ENCODE measurements at places on chromosomes 1 and 21.

DNA sequence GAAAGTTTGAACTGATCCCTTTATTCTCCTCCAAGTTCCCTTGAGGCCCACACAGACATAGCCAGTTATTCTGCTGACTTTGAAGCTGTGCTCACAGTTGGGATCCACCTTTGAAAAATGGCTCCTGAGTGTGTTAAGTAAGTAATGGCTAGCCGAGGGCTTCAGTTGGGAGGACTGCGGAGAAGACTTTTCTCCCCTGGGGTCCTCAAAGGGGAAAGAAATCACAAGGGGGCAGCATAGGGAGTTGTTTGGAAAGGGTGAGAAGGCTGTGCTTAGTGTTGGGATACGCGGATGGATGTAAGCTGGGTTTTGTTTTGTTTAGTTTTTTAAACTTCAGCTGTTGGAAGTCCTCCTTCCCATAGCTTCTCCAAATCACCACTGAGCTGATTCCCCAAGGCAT lies 8.3 kb downstream of the PGM1 start:
- DNase-seq = no peak
- H3K36me3 ChIP-seq = no peaks in the 10 kb centered on the region
- H3K4me3 ChIP-seq = no peak overlapping the region
- H3K4me1 ChIP-seq = peaks cover 21% of the 10 kb centered on the region
- H3K27me3 ChIP-seq = no peaks in the 10 kb centered on the region
- no peak overlapping the region for H3K27ac ChIP-seq

DNA sequence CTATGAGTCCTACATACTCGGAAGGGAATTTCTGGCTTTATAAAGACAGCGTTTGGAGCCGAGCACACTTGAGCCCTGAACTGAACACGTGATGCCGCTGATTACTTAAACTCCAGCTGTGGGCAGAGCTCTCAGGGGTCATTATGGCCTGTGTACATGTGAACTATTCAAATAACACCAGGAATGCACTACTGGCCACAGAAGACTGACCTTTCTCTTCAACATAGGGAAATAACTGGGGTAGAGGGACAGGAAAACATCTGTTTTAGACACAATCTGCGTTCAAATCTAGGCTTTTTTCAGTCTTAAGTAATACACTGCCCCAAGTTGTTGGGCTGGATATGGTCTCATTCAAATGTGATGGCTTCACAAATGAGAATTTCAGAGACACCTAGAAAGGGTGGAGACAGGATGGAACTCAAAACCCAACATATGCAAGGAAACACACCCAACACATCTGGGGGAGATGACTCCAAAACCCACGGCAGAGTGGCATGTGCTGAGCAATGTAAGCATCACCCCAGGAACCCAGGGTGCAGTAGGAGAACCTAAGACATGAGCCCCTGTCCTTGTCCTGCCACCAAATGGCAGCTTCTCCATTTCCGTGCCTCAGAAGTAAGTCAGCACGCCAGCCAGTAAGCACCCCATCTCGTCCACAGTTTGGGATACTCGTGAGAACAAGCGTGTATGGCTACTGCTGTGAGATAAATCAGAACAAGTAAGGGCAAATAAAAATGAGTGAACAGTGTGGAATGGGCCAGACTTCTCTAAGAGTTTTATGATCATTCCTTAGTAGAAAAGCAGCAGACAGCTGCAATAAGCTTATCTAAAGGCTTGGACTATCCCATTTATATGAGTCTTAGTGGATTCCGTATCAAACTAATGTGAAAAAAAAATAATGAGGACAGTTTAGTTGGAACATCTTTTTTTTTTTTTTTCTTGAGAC lies 24.9 kb downstream of the NID1 start:
- H3K27ac ChIP-seq = peak overlapping the region; percentile 36
- no peak for DNase-seq
- H3K27me3 ChIP-seq = no peaks in the 10 kb centered on the region
- H3K36me3 ChIP-seq = peaks cover 63% of the 10 kb centered on the region

DNA sequence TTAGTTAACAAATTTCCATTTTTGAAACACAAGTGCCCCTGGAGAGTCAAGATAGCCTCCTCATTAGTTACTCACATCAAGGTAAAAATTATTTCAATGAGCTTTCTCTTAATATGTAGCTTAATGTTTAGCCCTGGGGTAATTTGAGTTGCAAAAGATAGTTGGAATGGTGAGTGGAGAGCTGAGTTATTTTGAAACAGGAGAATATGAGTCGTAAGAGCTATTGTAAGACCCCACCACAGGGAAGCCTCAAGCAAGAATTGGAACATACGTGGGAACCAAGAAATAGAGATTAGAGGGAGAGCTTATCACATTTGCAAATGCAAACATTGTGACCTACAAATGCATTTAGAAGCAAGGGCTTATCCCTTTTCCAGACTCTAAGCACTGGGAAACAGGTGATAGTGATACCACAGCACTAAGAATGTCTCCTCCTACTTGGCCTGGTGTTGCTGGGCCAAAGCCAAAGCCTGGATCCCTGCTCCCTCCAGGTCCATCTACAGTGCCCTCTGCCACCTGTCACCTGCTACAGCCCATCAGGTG lies 635.1 kb downstream of the PTPRC start:
- peak; percentile 11 for DNase-seq
- H3K4me3 ChIP-seq = no peak overlapping the region
- H3K27ac ChIP-seq = peak overlapping the region; percentile 6
- H3K36me3 ChIP-seq = no peaks in the 10 kb centered on the region

- peak overlapping the region; percentile 85 for H3K27ac ChIP-seq
- peaks cover 24% of the 10 kb centered on the region for H3K36me3 ChIP-seq
- H3K27me3 ChIP-seq = no peaks in the 10 kb centered on the region
- no peak for DNase-seq
- peaks cover 75% of the 10 kb centered on the region for H3K4me1 ChIP-seq
- H3K4me3 ChIP-seq = no peak overlapping the region
Measured at GRCh38 chr1:21909787-21910503, 27.2 kb downstream of the HSPG2 start.

DNA sequence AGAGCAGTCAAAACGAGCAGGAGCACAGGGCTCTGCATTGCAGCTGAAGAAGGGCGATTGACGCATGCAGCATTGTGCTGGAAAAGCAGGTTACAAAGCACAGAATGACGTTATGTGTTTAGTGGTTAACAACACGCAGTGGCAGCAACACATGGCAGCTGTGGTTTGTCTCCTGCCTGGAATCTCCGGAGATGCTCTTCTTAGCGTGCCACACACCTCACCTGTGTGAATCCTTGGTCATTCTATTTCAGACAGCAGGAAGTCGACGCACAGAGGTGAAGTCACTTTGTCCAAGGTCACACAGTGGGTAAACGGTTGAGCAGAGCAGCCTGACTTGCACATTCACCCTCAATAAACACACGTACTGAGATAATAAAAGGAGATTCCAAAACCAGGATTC lies 14.7 kb downstream of the OBSCN start:
- H3K4me1 ChIP-seq = peaks cover 5% of the 10 kb centered on the region
- H3K36me3 ChIP-seq = peaks cover 6% of the 10 kb centered on the region
- no peak overlapping the region for H3K4me3 ChIP-seq
- H3K27me3 ChIP-seq = peaks cover 8% of the 10 kb centered on the region
- DNase-seq = no peak

- no peak for DNase-seq
- no peak overlapping the region for H3K4me3 ChIP-seq
- no peak overlapping the region for H3K27ac ChIP-seq
- no peaks in the 10 kb centered on the region for H3K36me3 ChIP-seq
- H3K4me1 ChIP-seq = peaks cover 13% of the 10 kb centered on the region
- no peaks in the 10 kb centered on the region for H3K27me3 ChIP-seq
Measured at GRCh38 chr1:215932558-215932957, 365.5 kb downstream of the KCTD3 start.

GRCh38 chr1:53176452-53177208 lies 20.0 kb upstream of the CPT2 start:
- peaks cover 50% of the 10 kb centered on the region for H3K4me1 ChIP-seq
- no peaks in the 10 kb centered on the region for H3K27me3 ChIP-seq
- H3K4me3 ChIP-seq = no peak overlapping the region
- H3K36me3 ChIP-seq = no peaks in the 10 kb centered on the region

DNA sequence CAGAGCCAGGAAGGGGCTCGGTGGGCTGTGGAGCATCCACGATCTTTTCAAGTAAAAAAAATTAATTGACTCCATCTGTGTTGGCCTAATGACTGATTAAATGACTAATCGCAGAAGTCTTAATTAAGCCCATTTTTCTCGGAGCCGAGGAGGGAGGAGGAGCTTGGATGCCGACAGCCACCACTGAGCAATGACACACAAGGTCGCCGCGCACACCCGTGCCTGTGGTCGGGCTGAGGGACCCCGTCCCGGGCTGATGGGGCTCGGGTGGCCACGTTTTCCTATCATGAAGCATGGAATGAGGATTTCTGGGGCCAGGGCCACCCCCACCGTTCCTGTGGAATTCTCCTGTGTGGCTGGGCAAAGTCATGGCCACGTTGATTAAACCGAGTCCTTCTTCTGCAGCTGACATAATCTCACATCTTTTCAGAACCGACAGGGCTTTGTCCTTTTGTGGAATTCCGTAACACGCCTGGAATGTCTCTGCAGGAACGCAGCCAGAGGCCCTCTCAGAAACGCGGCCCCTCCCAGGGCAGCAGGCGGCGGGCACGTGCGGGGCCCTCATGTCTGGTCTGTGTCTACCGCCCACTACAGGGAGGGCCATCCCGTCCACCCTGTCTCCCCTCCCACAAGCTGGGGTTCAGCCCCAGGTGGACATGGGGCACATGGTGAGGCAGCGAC lies 60.7 kb downstream of the MORN1 start:
- peak overlapping the region; percentile 94 for H3K27ac ChIP-seq
- peaks cover 9% of the 10 kb centered on the region for H3K4me1 ChIP-seq
- H3K36me3 ChIP-seq = no peaks in the 10 kb centered on the region
- H3K4me3 ChIP-seq = peak overlapping the region; percentile 77
- peak; percentile 85 for DNase-seq

- no peak overlapping the region for H3K4me3 ChIP-seq
- H3K36me3 ChIP-seq = peaks cover 78% of the 10 kb centered on the region
- no peak for DNase-seq
- H3K27ac ChIP-seq = peak overlapping the region; percentile 68
- H3K27me3 ChIP-seq = peaks cover 9% of the 10 kb centered on the region
Measured at GRCh38 chr1:214380396-214380795, 99.4 kb downstream of the SMYD2 start.

- peaks cover 66% of the 10 kb centered on the region for H3K4me1 ChIP-seq
- no peaks in the 10 kb centered on the region for H3K27me3 ChIP-seq
- peaks cover 14% of the 10 kb centered on the region for H3K36me3 ChIP-seq
- H3K27ac ChIP-seq = peak overlapping the region; percentile 58
- peak overlapping the region; percentile 67 for H3K4me3 ChIP-seq
Measured at GRCh38 chr1:240086726-240087125, 5.0 kb upstream of the FMN2 start.

GRCh38 chr1:214552174-214552608 lies 789 bp upstream of the PTPN14 start:
- H3K27me3 ChIP-seq = no peaks in the 10 kb centered on the region
- H3K4me3 ChIP-seq = peak overlapping the region; percentile 95
- peak overlapping the region; percentile 99 for H3K27ac ChIP-seq
- DNase-seq = peak; percentile 66

- peaks cover 24% of the 10 kb centered on the region for H3K27me3 ChIP-seq
- H3K36me3 ChIP-seq = no peaks in the 10 kb centered on the region
- H3K27ac ChIP-seq = no peak overlapping the region
- no peak overlapping the region for H3K4me3 ChIP-seq
- DNase-seq = peak; percentile 11
Measured at GRCh38 chr1:202149566-202149965, 5.0 kb upstream of the ARL8A start.

DNA sequence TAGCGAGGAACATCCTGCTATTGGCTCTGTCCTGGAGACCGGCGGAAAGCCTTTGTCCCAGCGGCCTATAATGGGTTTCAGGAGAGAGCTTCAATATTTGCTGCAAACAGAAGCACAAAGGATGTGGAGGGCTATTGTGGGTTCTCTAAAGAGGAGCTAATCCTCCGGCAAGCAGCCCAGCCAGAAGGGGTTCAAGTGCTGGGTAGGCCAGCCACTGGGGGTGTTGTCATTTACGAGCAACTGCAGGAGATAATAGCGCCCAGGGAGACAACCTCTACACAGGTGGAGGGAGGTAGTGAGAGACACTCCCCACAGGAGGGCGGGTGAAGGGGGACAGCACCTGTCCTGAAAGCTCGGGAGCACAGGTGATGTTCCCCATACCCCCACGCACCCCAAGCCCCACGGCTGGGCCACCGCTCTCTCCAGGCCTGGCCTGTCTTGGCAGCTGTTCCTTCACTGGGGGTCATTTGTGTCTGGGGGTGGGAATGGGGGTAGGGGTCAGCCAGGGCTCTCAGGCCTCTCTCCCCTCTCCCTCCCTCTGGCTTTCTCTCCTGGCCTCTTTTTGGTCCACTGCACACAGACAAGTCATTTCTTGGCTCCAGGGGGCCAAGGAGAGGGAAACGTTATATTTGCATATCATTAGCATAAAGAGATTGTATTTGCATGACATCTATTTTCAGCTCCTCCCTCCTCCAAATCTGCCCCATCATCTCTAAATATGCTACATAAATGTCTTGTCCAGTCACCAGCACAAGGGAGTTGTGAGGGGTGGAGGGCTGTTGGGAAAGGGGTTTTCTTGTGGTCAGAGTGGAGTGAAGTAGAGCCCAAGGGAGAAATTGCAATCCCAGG lies 22.0 kb upstream of the SLC26A9 start:
- H3K27me3 ChIP-seq = peaks cover 8% of the 10 kb centered on the region
- peaks cover 47% of the 10 kb centered on the region for H3K4me1 ChIP-seq
- no peak for DNase-seq
- no peak overlapping the region for H3K27ac ChIP-seq

DNA sequence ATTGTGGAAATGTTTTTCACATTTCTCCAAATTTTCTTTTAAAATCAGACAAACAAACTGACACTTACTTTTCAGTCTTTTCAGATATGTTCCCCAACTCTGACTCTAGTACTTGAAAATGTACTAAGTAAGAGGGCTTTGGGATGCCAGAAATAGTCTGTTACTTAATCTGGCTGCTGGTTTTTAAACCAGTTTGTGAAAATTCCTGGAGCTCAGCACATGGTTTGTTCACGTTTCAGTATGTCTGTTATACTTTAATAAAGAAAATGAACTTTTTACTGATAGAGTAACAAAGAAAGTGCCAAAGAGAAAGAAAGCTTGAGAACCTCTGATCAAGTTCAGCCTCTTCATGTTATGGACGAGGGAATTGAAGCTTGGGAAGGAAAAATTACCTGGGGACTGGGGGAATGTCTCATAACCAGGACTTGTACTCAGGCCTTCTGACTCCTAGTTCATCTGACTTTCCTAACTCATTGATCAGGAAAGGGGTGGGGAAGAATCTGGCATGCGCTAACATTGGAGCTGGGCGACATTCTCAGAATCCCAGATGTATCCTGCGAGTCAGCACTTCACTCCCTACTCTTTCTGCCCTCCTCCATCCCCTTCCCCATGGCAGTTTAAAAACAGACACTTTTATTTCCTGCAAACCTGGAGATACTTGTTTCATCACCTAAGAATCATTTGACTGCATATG lies 30.8 kb upstream of the DNAJC6 start:
- H3K4me1 ChIP-seq = peaks cover 31% of the 10 kb centered on the region
- no peaks in the 10 kb centered on the region for H3K27me3 ChIP-seq
- no peak for DNase-seq
- no peaks in the 10 kb centered on the region for H3K36me3 ChIP-seq
- no peak overlapping the region for H3K4me3 ChIP-seq

GRCh38 chr1:19439464-19440171 lies 45.7 kb downstream of the CAPZB start:
- H3K36me3 ChIP-seq = peaks cover 41% of the 10 kb centered on the region
- DNase-seq = no peak
- peaks cover 8% of the 10 kb centered on the region for H3K27me3 ChIP-seq
- peak overlapping the region; percentile 83 for H3K27ac ChIP-seq
- H3K4me3 ChIP-seq = no peak overlapping the region

- H3K27ac ChIP-seq = no peak overlapping the region
- no peaks in the 10 kb centered on the region for H3K36me3 ChIP-seq
- peaks cover 52% of the 10 kb centered on the region for H3K4me1 ChIP-seq
- no peak for DNase-seq
Measured at GRCh38 chr1:101188331-101188730, 48.5 kb upstream of the S1PR1 start.

Data from HFFc6 (cell line).